ENCODE measurements at places on chromosomes 2 and 18. TPM values are rescaled to one million over a fixed set of nuclear protein-coding genes. Genes with fewer than 3 reads are reported as not detected.
A peak's percentile ranks its signal among the peaks of the same experiment; 100 is the strongest.

- H3K4me1 ChIP-seq: no peaks in the 10 kb centered on the region
- DNase-seq: no peak
- no peaks in the 10 kb centered on the region for H3K27me3 ChIP-seq
- H3K4me3 ChIP-seq: peak overlapping the region; percentile 91
- no peaks in the 10 kb centered on the region for H3K36me3 ChIP-seq
Observed at GRCh38 chr2:100820273-100820522, 259 bp downstream of the NPAS2 start.

- peaks cover 4% of the 10 kb centered on the region for H3K4me1 ChIP-seq
- H3K27me3 ChIP-seq: no peaks in the 10 kb centered on the region
- no peak for DNase-seq
- no peaks in the 10 kb centered on the region for H3K36me3 ChIP-seq
- no peak overlapping the region for H3K27ac ChIP-seq
- H3K4me3 ChIP-seq: no peak overlapping the region
Observed at GRCh38 chr2:226677080-226677479, 122.5 kb downstream of the IRS1 start.

DNA sequence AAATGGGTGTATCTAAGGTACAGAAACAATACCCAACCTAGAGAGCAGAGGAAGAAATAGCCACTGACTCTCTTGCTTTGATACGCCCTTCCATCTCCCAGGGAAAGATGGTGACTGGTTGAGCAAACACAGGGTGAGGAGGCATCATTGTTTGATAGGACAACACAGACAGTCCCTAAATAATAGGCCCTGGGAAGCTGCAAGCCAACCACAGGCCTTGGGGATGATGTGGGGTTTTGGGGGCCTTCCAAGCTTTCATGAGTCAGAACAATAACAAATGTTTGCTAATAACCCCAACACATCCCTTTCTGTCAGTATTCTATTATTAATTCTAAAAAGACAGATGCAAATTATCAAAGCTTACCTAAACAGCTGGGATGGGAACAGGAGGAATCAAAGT lies 9.8 kb downstream of the LGALSL start:
- no peak for DNase-seq
- no peaks in the 10 kb centered on the region for H3K27me3 ChIP-seq
- no peak overlapping the region for H3K27ac ChIP-seq
- no peak overlapping the region for H3K4me3 ChIP-seq
- no peaks in the 10 kb centered on the region for H3K36me3 ChIP-seq
- no peaks in the 10 kb centered on the region for H3K4me1 ChIP-seq

DNA sequence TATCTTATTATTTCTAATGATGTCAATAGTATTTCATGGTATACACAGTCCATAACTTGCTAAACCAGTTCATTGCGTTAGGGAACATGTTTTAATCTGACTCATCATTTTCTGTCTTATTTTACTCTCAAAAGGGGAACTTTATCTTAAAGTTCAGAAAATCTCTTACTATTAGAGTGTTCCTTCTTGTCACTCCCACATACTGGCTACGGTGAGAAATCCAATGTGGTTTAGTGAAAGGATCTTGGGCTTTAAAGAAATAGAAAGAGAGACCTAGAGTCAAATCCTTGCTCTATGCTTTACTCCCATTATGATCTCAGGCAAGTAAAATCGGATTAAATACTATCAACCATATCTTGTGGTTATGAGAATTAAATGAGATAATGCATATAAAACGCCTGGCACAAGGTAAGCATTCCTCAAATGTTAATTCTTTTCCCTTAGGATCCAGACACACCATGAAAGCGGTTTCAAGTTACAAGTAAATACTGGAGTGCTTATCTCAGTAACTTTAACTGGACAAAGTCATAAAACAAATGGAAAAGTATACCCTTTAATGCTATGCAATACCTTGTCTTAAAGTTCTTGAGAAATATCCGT lies 576.0 kb downstream of the ARHGAP15 start:
- H3K4me3 ChIP-seq: no peak overlapping the region
- peaks cover 15% of the 10 kb centered on the region for H3K4me1 ChIP-seq
- no peak for DNase-seq

Gene NEU2
- not detected for total RNA-seq
